ENCODE measurements at places on chromosomes 7 and 10.

DNA sequence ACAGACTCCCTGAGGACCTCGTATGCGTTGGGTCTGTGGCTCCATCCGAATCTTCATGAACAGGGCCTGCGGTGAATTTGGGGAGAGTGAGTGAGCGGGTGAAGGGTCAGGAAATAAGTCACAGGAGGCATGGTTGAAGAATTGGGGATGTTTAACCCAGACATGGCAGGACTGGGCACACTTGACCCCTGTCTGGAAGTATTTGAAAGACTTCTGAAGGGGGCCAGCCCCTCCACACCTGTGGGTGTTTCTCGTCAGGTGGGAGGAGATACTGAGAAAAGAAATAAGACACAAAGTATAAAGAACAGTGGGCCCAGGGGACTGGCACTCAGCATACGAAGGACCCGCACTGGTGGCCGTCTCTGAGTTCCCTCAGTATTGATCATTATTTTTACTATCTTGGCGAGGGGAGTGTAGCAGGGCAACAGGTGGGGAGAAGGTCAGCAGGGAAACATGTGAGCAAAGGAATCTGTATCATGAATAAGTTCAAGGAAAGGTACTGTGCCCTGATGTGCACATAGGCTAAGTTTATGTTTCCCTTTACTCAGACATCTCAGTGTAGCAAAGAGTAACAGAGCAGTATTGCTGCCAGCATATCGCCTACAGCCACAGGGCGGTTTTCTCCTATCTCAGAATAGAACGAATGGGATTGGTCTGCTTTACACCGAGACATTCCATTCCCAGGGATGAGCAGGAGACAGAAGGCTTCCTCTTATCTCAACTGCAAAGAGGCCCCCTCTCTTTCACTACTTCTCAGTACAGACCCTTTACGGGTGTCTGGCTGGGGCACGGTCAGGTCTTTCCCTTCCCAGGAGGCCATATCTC lies 38.2 kb upstream of the PFKFB3 start:
- peak; percentile 69 for DNase-seq

GRCh38 chr7:71783779-71784178 lies 628.4 kb downstream of the CALN1 start:
- no peak for DNase-seq

DNA sequence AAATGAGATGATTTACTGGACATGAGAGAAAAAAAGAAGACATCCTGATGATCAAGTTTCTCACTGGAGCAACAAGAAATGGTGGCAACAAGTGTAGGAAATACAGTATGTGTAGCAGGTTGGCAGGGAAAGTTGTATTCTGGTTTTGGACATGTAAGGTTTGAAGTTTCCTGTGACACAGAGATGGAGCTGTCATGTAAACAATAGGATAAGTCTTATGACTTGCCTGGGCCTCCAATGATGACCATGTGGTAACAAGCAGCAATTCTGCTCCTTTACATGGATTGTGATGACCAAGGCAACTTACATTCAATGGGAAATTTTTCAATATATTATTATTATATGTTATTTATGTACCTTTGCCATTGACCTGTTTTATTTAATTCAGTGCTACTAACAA lies 125.4 kb downstream of the KMT2E start:
- DNase-seq, result no peak

DNA sequence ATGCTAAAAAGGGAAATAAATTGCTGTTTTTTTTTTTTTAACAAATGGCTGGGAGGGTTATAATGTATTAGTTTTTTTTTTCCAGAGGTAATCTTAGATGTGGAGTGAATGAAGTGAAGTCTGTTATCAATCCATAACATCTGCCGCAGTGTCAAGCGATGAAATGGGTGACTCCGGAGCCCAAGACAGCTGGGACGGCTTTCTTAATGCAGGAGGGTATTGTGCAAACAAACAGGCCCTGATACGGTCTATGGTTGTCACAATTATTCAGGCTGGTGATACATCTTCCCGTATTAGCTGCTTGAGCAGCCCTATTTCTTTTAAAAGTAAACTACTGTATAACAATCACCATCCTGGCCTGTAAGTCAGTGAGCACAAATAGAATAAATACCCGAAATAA lies 1231.2 kb downstream of the GATA3 start:
- peak; percentile 71 for DNase-seq

DNA sequence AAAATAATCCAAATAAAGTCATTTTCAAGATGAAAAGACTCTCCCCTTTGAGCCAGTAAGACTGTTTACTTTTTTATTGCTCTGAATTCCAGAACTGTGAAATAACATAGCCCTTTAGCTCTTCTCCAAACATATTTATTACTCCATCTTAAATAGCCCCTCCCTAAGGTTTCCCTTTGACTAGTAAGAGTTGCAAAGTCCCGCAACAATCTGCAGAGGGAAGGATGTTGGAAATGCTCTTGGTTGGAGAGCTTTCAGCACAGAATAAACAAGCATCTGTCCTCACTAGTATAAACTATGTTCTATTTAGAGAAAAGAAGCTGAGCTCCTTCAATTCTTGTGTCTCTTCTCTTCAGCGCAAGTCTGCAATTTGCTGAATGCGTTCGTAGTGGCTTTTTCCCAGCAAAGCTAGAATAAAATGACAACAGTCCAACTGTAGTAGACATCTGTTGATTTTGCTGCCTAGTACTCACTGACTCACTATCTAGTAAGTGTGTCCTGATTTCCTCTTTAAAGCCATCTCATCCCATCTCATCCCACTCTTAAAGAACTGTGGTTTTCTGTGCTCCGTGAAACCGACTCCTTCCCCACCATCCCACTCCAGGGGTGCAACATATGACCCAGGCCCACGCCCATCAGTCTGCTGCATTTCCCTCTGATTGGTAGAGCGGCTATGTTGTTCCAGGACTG lies 104.0 kb downstream of the FAM107B start:
- DNase-seq, result no peak

All from hematopoietic multipotent progenitor cell treated with erythropoietin and hydrocortisone succinate and interleukin-3 and kit ligand, for 6 days (in vitro differentiated cells).